ENCODE measurements at places on chromosomes 2 and 18.

- no peak for DNase-seq
Observed at GRCh38 chr2:171807831-171808393, 86.1 kb downstream of the SLC25A12 start.

- no peak for DNase-seq
Observed at GRCh38 chr2:86439879-86440630, 1.1 kb upstream of the KDM3A start.

- DNase-seq: no peak
Observed at GRCh38 chr2:132577686-132578085, 92.3 kb downstream of the LYPD1 start.

- DNase-seq: no peak
Observed at GRCh38 chr18:68176901-68177300, 538.0 kb downstream of the TMX3 start.

DNA sequence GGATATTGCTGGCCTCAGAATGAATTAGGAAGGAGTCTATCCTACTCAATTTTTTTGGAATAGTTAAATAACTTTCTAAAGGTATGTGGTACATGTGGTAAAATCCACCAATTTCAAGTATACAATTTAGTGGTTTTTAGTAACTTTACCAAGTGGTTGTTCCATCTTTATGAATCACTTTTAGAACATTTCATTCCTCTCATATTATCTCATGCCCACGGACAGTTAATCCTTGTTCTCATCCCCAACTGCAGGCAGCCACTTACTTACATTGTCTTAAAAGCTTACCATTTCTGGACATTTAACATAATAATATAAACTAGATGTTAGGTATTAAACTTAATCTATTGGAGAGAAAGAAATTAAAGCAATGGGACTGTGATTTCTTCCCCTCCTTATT is 146.3 kb upstream of the ZC3H15 start:
- no peak for DNase-seq

DNA sequence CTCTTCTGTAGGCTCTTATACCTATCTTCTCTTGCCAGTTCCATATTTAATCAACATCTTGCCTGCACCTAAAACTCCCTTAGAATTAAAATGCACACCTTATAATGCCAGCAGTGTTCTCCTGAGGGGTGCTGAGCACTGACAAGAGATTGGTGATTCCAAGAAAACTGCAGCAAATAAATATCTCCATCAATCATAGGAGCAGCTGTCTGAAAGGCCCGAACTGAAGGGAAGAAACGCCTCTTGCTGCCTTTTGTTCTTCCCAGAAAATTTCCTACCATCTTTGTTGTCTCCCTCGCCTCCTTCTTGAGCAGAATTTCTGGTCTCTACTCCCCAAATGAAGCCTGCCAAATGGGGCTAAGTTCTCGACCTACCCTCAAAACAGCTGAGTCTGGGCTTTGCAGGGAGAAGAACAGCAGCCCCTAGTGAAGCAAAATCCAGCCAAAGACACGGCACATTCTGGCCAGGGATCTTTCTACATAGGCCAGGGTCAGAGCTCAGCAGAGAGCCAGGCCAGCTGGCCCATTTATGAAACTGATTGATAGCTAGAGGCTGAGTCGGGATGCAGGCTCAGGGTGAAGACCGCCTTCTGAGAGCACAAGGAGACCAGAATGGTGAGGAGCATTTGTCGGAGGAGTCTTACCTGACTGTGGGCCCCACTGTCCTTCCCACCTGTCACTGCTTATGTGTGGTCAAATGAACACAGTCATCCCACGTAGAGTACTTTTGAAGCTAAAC is 20.4 kb upstream of the TMEM247 start:
- DNase-seq: no peak

- DNase-seq: no peak
Observed at GRCh38 chr2:64766841-64767669, 113.3 kb upstream of the SERTAD2 start.

- DNase-seq: no peak
Observed at GRCh38 chr2:168490946-168491605, 35.0 kb downstream of the CERS6 start.

- DNase-seq: peak; percentile 9
Observed at GRCh38 chr2:17752892-17753802, 463 bp downstream of the SMC6 start.

- no peak for DNase-seq
Observed at GRCh38 chr2:16140771-16141640, 200.7 kb downstream of the MYCN start.

DNA sequence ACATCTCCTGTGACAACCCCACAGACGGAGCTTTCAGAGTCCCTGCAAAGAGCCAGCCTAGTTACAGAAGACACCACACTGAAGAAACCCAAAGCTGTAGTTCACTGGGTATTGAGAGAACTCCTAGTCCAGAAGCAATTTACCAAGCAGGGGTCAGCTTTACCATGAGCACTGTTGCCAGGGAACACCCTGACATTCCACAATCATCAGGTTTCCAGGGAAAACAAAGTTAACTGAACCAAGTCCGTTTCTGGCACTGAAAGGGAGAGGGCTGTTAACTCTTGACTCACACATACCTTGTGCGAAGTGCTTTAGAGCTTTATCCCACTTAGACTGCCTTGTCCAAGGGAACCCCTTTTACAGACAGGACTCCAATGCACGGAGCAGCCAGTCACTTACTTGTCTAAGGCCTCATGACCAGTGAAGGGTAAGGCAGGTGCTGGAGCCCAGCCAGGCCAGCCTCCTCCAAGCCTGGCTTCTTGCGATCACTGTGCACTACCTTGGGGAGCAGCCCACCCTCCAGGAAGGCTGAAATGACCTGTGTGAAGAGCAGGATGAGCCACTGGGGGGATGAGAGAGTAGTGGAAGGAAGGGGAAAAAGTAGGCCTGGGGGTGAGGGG is 53.9 kb downstream of the REEP1 start:
- DNase-seq: no peak

GRCh38 chr18:34933909-34934661 is 107.1 kb upstream of the MAPRE2 start:
- no peak for DNase-seq

- no peak for DNase-seq
Observed at GRCh38 chr2:74006459-74006858, 21.7 kb downstream of the TET3 start.

DNA sequence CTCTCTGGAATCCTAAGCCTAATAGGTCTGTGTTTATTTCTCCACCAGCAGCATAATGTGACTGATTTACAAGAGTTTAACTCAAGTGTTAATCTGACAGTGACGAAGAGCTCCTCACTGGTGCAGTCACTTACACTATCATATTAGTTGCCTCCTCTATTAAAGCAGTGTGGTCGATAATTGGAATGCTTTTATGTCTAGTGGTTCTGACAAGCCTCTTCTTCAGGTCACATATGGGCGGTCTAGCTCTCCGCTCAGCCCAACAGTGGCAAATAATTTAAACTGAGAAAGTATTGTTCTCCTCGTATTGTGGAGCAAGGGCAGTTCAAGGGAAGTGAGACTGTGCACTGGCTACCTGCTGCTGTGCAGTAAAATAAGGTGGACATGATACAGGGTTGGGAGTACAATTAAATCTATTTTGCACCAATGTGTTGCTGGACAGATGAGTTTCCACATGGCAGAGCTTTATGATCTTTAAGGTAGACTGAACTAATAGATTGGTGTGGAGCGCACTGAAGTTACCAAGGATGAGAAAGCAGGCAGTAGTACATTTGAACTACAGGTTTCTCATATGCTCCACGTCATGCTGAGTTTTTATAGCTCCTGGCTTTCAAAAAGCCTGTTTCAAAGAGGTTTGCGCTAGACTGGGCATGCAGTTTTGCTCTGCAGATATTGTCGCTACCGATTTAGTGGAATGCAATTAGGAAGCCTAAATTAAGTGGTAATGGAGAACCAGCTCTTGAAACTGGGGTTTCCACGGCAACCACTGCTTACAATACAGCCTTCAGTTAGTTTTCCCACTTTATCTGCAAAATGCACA is 151.7 kb upstream of the POU3F3 start:
- no peak for DNase-seq

DNA sequence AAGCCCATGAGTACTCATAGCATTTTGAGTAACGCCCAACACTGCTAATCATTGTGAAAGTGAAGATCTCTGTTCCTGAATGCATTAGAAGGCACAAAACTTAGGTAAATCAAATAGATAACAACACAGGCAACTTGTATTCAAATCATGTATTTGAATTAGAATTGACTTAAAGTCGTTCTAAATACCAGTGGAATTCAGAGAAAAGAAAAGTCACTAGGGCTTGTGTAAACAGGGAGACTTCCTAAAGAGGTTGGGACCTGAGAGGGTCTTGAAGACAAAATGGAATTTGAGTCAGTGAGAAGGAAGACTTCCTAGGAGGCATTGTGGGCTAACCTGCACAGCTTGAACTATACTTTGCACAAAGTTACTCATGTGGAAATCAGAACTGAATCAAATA is 127.2 kb downstream of the CTNNA2 start:
- DNase-seq: no peak

DNA sequence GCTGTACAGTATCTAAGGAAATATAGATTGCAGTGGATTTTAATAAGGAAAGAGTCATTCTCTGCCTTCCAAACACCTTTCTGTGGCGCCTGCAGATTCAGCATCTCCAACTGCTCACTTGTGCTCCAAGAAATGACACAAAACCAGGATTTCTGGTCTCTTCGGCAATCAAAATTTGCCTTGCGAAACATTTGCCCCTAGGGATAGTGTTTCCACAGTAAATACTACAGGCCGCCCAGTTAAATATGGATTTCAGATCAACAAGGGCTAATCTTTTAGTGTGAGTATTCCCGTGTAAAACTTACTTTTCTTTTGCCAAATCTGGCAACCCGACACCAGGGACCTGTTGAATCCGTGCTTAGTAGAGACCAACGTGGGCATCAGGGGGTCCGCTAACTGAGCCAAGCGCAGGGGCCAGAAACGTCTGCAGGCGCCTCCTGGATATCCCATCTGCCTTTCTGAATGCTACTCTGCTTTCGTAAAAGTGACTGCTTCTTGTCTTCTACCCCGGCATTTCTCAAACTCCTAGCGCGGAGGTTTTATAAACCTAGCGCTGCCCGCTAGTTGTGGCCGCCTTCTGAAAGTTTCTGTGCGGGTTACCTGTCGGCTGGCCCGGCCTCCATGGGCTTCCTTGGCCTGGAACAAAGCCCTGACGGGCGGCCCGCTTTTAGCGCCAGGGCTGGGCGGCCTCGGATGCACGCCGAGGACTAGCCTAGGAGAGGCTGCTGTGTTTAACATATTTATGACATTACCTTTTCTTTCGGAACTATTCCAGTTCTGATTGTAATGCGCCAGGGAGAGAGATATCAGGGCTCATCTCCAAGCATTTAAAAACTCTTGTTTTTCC is 2.5 kb downstream of the CYP1B1 start:
- DNase-seq: no peak

DNA sequence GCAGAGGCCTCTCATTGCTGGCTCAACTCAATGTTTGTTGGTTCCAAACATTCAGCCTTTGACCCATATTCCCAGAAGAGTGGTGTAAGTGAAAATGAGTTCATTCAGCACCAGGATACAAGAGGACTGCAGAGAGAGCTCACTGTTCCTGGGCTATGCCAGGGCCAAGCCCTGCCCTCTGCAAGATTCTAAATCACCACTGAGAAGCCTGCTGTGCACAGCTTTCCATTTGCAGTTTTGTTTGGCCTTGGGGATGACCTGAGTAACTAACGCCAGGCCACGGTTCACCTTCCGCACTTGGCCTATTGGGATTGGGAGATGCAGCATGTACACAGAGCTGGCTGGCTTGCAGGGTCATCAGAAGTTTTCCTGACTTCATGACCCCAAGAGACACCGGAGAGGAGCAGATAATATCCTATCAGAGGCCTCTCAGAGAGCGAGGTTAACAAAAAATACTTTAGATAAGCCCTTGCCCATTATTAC is 12.6 kb downstream of the GKN1 start:
- no peak for DNase-seq

- DNase-seq: no peak
Observed at GRCh38 chr2:6827566-6828298, 38.0 kb downstream of the CMPK2 start.

- no peak for DNase-seq
Observed at GRCh38 chr2:118711603-118712002, 135.8 kb downstream of the EN1 start.

- DNase-seq: no peak
Observed at GRCh38 chr2:230953845-230954244, 28.8 kb upstream of the GPR55 start.

GRCh38 chr2:54373855-54374254 is 82.3 kb upstream of the SPTBN1 start:
- DNase-seq: no peak

GRCh38 chr2:119724656-119725485 is 34.9 kb upstream of the PTPN4 start:
- no peak for DNase-seq

GRCh38 chr18:12726331-12726730 is 23.5 kb downstream of the PSMG2 start:
- no peak for DNase-seq

- no peak for DNase-seq
Observed at GRCh38 chr2:160469621-160470204, 23.9 kb downstream of the RBMS1 start.

- DNase-seq: no peak
Observed at GRCh38 chr2:84816426-84817026, 64.4 kb downstream of the TRABD2A start.

GRCh38 chr2:81007104-81007503 is 702.6 kb upstream of the LRRTM1 start:
- no peak for DNase-seq

- DNase-seq: no peak
Observed at GRCh38 chr18:61690418-61691138, 202.2 kb downstream of the RNF152 start.

- no peak for DNase-seq
Observed at GRCh38 chr2:70553334-70553583, 367 bp downstream of the TGFA start.

DNA sequence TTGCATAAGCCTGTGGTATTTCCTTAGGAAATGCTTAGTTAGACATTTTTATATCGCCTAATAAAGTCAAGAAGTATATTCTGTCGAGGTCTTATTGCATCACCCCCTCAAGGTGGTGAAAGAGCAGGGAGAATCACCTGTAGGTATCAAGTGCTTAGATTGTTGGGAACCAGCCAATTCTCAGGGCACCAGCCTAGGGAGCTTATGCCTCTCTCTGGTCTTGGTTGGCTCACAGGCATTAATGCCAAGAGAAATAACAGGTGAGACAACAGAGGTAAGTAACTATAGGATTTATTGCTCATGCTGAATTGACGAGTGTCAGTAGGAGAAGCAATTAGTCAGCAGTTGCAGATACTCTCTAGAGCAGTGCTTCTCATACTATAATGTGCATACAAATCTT is 663.3 kb upstream of the ZNF804A start:
- no peak for DNase-seq

GRCh38 chr2:95009412-95009811 is 16.1 kb upstream of the MAL start:
- no peak for DNase-seq

DNA sequence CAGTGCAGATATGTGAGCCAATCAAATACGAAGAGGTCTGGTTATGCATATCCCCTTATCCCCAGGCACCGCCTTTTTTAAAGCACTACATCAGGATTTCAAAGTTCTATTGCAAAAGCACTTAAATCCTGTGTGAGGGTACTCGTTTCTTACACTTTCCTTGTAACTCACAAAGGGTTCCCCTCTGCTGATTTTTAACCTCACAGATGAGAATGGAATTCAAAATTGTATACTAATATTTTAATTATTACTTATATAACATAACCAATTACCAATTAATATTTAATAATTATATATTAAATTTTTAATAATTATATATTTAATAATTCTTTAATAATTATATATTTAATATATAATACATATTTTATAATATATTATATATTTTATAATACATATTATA is 126.2 kb upstream of the MAPRE2 start:
- no peak for DNase-seq

- no peak for DNase-seq
Observed at GRCh38 chr2:213108308-213108707, 43.1 kb downstream of the IKZF2 start.

Data from stimulated activated CD4-positive, alpha-beta T cell treated with anti-CD3 and anti-CD28 coated beads, Interleukin-15, amount 100 ng/mL, for 48 hours (primary cell).